ENCODE measurements at places on chromosomes 2 and 18.

GRCh38 chr18:48554610-48555400, 16.0 kb downstream of the CTIF start:
- no peak for DNase-seq

DNA sequence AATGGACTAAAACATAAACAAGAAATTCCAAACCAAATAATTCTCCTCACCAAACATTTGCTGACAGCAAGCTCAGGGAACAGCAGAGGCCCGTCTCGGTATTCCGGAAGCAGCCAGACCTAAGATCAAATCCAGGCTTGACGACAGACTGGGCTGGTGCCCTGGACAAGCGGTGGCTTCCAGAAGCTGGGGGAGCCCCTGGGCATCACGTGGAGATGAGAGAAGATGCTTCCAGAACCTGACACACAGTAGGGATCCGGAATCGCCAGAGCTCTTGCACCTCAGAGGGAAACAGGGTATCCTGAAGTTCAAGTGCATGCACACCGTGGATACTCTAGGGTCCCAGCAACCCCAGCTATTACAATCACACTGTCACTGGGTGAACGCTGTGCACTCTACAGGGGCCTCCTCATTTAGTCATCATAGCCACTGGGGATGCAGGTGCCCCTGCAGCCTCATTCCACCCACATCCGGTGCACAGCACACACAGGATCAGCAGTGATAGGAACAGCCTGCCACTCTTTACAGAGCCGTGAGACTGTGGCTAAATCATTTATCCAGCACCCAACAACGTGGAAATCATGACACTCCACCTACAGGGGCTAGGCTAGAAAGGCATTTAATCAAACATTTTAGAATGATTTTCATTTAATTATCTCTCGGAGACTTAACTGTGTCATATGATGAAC, 102.6 kb downstream of the HDAC4 start:
- no peak for DNase-seq

GRCh38 chr18:12679183-12679786, 21.4 kb upstream of the SPIRE1 start:
- no peak for DNase-seq

DNA sequence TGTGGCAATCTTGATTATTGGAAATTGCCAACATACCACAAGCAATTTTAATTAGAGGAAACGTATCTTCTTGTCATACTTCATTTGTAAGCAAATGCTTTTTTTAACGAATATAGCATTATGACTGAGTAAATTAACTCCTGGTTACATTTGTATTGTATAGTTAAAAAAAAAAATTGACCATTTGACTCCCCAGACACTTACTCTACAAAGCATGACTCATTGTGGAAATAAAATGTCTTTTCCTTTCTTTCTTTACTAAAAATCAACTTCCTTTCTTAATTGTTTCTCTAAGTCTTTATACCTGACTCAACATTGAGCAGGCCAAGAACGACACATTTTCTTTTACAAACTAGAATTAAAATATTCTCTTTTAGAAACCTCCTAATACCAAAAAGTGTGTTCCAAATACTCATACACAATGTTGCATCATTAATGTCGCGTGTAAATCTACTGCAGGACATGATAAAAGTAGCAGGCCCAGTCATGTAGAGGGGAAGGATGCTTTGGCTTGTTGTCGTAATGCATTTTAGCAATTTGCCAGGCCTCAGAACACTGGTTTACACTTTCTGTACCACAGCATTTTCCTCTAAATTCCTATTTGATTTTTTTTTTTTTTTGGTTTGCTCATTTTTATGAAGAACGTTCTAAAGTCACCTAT, 349.6 kb upstream of the KCNH7 start:
- no peak for DNase-seq

- no peak for DNase-seq
These were observed 98.7 kb downstream of the STPG4 start for GRCh38 chr2:47056374-47056773.

DNA sequence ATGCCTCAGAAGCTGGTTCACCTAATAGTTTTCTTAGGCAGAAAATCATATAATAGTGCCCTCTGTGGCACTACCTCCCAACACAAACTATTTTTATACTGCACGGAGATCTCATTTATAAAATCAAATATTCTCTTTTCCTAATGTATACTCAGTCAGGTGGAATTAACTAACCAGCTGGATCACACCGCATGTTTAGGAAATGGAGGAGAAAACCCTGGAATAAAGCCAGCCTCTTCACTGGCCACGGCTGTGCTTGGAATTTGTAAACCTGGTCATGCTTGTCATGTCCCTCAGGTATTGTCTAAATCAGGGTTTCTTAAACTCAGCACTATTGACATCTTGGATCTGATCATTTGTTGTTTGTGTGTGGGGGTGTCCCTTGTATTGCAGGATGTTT, 85.6 kb downstream of the DOCK10 start:
- DNase-seq = no peak

- DNase-seq = peak; percentile 33
These were observed 1.1 kb downstream of the ID2 start for GRCh38 chr2:8682719-8683667.

GRCh38 chr2:64448041-64448426, 5.9 kb upstream of the LGALSL start:
- no peak for DNase-seq

- DNase-seq = no peak
These were observed 2.1 kb downstream of the POMC start for GRCh38 chr2:25165992-25166875.

DNA sequence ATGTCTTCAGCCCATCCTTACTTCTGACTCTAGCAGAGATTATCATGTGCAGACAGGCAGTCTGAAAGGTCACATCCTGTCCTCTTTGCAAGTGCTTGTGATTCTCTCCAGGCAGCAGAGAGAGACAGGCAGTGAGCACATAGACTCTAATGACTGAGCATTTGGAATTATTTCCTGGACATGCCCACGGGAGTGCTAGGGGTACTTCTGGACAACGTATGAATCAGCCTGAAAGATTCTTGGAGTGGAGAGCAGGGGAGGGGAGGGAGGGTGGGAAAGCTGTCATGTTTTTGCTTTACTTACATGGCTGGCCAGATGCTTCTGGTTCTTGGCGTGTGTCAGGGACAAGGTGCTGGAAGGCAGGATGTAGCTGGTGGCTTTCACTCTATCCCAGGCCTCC, 150.6 kb downstream of the RIF1 start:
- DNase-seq = peak; percentile 16

GRCh38 chr2:238220892-238221521, 17.5 kb upstream of the ILKAP start:
- peak; percentile 77 for DNase-seq

GRCh38 chr2:20455076-20455587, 8.3 kb downstream of the RHOB start:
- no peak for DNase-seq

- DNase-seq = no peak
These were observed 71.6 kb upstream of the CYP1B1 start for GRCh38 chr2:38147333-38148121.

DNA sequence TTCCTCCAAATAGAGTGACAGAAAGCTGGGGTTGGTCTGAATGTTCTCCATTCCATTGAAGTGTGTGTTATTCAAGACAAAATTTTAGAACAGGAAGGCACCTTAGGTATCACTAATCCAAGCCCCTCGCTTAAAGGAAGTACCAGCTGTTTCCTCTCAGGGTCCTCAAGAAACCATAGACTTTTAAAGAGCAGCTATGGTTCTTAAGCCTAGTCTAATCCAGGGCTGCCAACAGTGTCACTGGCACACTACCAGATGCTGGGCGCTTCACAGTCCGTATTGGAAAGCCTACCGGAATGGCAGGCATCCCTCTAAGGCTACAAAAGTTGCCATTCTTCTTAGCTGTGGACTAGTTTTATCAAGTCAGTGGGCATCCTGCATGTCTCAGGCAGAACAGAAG, 1.9 kb downstream of the NEMP2 start:
- DNase-seq = no peak

DNA sequence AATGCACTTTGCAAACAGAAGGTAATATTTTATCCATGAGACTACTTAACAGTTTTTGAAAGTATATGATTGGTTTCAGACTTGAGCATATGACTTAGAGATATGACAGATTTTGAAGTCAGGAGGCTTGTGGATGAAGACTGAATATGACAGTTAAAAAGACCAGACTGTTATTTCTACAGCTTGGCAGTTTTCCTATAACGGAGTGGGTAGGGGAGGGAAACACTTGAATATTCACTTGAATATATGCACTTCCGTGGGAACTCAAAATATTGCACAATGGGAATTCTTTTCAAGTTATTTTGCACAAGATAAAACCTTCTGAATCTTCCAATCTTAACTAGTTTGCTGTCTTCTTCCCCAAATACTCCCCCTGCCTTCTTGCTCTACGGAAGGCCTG, 64.6 kb upstream of the ACKR3 start:
- DNase-seq = no peak

DNA sequence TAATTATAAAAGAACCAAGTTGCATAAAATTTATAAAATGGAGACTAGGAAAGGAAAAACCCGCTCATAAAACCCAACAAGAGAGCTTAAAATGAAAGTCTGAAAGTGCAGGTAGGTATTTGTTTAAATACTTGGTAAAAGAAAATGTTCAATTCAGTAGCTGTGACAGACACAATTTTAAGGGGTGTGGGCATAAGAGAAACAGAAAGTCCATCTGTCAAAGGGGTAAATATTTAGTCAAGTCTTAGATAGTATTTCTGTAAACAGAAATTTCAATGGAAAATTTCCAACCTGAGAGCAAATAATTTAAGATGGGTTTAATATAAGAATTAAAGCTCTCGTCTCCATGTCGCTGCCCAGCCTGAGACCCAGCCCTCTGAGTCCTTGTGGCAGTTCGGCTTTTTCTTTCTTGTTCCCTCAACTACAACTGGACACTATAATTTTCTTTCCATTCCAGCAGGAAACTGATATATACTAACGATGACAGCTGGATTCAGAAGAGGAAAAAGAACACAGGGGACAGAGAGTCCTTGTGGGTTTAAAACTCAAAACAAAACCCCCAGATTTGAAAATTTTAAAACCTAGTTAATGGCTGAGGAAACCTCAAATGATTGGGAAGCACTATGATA, 88.0 kb upstream of the ZFP36L2 start:
- DNase-seq = no peak

DNA sequence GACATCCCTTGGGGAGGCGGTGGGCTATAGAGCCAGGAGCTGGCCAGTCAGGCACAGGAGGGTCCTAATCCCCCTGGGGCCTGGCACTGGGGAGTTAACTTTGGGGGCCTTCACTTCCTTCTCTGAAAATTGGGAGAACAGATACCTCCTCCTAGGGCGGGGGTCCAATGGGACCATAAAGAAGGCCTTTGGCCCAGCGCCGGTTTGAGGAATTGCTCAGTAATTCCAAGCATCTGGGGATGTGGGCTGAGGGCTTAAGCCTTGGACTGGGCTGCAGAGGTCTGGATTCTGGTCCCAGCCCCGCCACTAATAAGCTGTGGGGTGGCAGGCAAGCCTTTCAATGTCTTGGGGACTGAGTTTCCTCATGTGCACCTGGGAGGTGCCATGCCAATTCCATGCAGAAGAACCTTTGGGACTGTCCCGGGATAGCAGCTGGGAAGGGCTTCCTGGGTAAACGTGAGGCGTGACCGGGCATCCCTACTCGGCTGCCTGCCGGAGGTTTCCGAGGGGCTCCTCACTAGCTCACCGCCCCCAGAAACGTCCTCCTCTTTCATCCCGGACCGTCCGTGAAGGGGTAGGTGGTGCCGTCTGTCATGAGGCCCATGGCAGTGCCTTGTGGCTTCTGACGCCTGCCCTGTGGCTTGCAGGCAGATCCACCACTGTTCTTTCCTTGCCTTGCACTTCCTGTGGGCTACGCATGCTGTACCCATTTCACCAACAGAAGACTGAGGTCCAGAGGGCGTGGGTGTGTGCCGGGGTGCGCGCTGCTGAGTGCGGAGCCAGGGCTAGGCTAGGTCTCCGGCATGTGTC, 67.4 kb upstream of the HPCAL1 start:
- peak; percentile 82 for DNase-seq

GRCh38 chr18:8366656-8367055, 242.6 kb upstream of the RAB12 start:
- no peak for DNase-seq

GRCh38 chr2:241719093-241719492, 15.3 kb upstream of the D2HGDH start:
- no peak for DNase-seq

DNA sequence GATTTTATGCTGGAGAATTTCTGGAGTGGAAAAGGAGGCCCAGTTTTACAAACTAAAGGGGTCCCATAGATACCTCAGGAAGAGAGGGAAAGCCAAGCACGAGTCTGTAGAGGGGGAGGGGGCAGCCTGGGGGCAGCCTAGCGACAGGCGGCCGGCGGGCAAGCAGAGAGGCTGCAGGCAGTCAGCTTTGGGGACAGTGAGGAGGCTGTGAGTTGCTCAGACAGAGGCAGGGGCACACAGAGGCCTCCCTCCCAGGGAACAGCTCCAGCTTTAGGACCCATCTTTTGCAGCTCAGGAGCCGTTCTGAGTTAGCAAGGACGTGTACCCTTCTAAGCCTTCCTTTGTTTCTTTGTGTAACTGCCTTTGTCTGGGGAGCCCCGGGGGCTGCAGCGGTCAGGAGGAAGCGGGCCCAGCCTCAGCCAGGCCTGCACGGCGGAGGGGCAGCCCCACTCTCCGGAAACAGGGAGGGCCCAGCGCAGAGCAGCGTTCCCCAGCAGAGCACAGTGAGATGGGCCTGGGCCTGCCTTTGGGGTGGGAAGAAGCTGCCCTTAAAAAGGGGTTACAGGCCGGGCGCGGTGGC, 41.1 kb upstream of the RALBP1 start:
- no peak for DNase-seq

DNA sequence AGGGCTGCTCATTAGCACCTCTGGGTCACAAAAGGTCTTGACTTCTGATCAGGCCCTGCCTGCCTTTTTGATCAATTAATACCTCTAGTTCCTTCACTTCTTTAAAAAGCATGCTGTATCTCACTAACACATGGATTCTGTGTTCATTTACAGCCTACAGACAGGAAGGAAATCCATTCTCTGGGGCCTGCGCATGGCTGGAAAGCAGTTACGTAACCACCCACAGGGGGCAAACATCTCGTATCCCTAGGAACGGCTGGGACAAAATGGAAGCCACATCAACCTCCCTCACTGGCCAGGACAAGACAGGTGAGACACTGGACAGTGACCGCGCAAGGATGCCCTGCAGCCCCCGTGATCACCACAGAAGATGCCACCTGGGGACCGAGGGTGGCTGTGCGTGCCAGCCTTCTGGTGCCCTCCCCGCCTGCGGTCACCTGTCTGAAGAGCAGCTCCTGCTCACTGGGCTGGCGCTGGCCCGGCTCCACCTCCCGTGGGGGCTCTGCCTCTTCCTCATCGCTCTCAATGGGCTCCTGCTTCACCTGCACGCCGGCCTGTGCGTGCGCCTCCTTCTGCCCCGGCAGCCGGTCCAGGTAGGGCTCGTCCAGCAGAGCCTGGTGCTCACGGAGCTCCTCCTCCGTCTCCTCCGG, 266.9 kb downstream of the TWIST2 start:
- no peak for DNase-seq

GRCh38 chr2:235135195-235135965, 183.6 kb downstream of the SH3BP4 start:
- DNase-seq = no peak
